Thymus (tissue), 14 donors: ENCODE measurements at places on chromosomes 5 and 9.
A peak's percentile ranks its signal among the peaks of the same experiment; 100 is the strongest.

GRCh38 chr5:95241635-95242034, 43.3 kb downstream of the MCTP1 start:
- DNase-seq = no peak

GRCh38 chr5:42751044-42751443, 5.6 kb upstream of the CCDC152 start:
- DNase-seq = no peak

GRCh38 chr5:174529925-174530681, 194.3 kb upstream of the MSX2 start:
- DNase-seq = no peak

- DNase-seq = no peak
These were observed 7.0 kb downstream of the PDCL start for GRCh38 chr9:122821278-122821943.

- no peak for DNase-seq
These were observed 53.0 kb downstream of the IL31RA start for GRCh38 chr5:55904152-55904551.

GRCh38 chr9:93096131-93096802, at the start of gene CARD19:
TSS of gene CARD19 (plus strand) at chr9:93096217. CDS start at chr9:93096346, 129 bp downstream.
- no peak for DNase-seq

DNA sequence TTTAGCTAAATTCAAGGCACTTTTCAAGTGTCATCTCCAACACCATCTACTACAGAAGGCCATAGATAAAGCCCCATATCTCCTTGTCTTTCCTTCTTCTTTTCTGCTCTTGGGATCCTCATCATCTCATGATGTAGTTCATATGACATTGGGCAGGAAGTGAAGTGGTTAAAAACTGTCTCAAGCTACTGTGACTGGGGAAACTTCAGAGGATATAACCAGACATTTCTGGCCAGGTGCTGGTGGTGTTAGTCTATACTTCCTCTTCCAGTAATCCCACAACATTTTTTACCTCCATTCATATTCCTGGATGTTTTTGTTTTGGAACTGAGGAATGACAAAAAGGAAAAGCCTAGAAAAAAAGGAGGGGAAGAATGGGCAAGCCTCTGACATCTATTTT, 188.7 kb downstream of the LURAP1L start:
- no peak for DNase-seq

- no peak for DNase-seq
These were observed 94.0 kb upstream of the ABCA1 start for GRCh38 chr9:105021917-105022316.

- DNase-seq = no peak
These were observed 130.2 kb downstream of the TTC39B start for GRCh38 chr9:15176836-15177235.

- DNase-seq = peak; percentile 38
These were observed 19.7 kb upstream of the TERT start for GRCh38 chr5:1314564-1314982.

DNA sequence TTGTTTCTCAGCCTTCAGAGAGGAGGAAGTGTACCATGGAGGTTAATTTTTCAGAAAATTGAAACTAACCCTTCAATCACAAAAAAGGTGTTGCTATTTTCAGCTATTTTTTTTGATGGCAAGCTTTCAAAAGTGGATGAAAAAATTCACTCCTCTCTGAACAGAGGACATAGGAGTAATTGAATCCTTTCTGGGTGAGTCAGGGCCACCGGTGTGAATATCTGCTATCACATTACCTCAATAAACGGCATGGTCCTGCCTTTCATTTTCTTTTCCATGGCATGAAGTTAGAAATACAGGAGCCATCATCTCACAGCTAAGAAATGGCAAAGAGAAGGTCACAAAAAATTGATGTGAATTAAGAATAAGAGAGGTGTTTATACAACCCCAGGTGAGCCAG, 90.2 kb upstream of the CCDC112 start:
- DNase-seq = no peak

- DNase-seq = no peak
These were observed 41.8 kb upstream of the NFIL3 start for GRCh38 chr9:91465420-91465819.

DNA sequence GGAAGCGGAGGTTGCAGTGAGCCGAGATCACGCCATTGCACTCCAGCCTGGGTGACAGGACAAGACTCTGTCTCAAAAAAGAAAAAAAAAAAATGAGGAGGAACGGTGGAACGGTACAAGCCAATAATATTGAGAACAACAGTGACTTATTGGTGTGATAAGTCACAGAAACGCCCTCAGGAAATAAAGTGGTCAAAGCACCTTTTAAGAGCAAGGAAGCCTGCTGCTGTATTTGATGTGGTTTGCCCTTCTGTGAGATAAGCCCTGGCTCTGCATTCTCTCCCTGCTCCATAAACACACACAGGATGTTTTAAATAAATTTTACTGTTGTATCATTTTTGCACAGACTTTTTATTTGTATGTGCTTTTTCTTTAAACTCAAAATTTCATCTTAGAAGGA, 269.9 kb upstream of the MSX2 start:
- peak; percentile 18 for DNase-seq

DNA sequence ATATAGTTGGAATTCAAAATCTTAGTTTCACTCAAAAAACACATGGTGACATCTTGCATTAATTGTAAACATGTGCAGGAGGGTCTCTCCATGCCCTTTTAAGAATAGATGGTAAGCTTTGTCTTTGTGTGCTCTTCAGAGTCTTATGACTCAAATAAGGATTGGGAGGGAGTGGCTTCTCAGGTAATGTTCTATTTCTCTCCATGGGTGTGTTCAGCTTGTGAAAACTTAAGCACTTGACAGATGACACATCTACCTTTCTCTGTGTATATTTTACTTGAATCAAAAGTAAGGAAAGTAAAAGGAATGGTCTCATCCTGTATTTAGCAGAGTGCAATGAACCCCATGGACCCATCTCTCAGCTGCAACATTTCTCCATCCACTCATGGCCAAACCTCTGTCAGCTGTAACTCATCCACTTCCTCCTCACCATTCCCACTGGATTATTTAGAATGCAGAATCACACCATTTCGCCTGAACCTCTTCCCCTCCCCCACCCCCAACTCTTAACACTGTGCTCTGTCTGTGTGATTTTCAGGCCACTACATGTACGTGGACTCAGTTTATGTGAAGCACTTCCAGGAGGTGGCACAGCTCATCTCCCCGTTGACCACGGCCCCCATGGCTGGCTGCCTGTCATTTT, 82.1 kb downstream of the MAMDC2 start:
- DNase-seq = no peak

DNA sequence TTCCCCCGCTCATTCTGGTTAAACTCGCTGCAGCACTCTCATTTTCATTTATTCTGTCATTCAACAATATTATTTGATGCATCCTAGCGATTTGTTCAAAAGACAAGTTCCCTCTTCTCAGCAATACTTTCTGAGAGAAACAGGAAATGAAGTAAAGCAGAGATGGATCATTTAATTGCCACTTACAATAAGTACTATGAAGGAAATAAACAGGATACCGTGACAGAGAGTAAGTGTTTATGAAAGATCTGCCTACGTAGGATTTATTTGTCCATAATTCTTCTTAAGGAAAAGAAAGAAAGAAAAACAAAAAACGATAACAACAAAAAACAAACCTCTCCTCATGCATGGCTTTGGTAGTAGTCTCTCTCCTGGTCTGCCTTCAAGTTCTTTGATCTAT, 406.8 kb upstream of the ZNF608 start:
- no peak for DNase-seq

- DNase-seq = no peak
These were observed 1178.6 kb upstream of the CDH9 start for GRCh38 chr5:28216939-28217360.

DNA sequence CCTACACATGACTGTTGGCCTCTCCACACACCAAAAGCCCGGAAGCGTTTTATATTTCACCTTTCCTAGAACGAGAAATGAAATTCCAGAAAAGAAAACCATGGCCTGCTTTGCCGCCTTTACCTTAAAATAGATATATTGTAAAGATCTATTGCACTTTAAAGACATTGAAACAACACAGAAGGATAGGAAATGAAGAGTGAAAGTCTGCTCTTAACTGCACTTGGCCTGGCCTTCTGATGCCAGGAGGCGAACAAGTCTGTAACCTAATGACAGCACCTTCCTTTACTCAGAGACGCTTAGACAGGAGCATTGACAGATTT, 6.7 kb downstream of the PRDM6 start:
- no peak for DNase-seq

- DNase-seq = no peak
These were observed 902 bp downstream of the THG1L start for GRCh38 chr5:157732130-157732514.

DNA sequence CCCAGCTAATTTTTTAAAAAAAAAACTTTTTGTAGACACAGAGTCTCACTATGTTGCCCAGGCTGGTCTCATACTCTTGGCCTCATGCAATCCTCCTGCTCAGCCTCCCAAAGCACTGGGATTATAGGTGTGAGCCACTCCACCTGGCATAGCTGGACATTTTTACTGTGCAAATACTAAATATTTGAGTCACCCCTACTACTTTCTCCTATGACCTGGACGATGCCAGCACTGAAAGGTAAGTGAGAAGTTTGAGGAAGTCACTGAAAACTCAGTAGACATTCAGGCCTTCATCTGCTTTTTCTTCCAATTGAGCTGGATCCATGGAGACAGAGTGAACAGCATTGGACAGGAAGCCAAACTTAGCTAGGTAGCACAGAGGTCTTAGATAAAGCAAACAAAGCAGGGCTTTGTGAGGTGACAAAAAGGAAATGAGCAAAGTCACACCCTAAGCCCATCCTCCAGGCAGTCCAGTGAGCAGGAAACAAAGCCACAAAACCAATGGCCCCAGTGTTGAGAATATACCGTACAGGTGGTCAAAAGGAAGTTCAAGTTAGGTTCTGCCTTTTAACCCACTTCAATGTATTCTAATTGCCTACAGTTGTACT, 192.6 kb upstream of the RASA1 start:
- no peak for DNase-seq

DNA sequence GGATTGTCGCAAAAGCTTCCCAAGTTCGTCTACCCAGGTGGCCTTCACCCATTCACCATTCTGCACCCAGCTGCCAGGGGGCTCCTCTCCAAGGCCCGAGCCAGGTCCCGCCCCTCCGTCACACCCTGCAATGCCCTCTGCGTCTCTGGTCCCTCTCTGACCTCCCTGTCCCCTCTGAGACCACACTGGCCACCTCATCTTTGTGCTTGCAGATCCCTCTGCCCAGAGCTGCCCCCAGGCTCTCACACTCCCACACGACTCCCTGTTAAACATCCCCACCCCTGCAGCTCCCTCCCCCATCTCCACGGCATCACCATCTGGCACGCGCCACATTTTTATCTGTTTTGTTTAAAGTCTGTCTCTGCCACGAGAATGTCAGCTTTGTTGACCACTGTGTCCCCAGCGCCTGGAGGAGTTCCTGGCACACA, 243.6 kb downstream of the PBX3 start:
- DNase-seq = no peak

GRCh38 chr5:73960426-73960825, 334.4 kb downstream of the ARHGEF28 start:
- DNase-seq = no peak

DNA sequence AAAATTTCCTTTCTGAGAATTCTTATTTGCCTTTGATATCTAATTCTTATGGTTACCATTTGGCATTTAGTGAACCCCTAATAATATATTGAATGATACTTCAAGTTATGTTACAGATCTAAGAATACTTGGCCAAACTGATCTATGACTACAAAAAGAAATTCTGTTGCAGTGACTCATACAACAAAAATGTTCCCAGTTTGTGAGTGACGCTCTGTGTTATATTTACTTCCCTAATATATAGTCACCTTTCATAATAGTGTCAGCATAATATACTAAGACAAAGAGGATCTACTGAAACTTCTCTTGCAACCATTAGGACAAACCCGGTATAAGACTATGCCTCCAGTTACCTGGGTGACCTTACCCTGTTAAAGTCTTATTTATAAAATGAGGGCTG, 216.9 kb upstream of the TLX3 start:
- no peak for DNase-seq

DNA sequence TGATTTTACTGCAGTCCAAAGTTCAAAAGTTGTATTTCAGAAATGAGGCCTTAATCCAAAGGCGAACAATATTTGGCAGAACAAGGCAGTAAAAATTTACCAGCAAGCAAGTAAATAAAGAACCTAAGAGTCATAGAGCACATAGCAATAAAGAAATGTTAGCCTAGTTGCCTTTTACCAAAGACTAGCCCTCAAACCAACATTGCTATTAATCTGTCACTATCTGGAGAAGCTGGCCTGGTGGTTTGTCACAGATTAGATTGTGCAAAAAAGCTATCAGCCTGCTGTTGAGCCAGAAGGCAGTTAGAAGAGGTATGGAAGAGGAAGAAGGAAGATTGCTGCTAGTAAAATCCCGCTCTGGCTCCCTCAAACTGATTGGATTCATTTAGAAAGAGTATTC, 304.7 kb upstream of the KLF4 start:
- no peak for DNase-seq

DNA sequence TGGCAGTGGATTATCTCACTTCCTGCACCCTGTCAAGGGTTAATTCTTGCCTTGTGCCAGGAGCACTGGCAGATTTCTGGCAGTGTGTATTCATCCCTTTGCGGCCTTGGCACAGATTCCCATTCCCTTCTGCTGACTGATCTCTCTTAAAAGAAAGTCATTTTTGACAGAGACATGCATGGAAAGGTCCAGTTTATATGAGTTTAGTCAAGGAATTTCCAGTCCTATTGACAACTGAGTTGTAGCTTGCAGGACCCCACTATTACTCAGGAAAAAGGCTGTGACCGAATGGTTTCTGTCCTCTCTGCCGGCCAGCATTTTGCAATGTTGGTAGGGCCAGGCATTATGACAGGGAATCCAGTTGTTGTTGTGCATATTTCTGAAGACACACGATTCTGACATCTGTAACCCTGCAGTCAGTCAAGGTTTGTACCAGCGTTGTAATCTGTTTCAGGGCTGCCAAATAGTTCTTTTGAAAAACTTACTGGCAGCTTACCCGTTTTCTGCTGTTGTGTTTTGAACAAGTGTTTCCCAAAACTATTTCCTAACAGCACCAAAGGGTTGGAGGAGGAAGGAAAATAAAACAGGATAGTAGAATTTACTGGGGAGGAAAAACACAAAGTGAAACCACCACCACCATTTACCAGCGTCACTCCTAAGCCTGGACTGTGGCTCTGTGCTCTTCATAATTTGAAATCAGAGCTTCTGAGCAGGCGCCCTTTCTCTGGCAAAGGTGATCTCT, 243.4 kb upstream of the KLF4 start:
- DNase-seq = no peak

DNA sequence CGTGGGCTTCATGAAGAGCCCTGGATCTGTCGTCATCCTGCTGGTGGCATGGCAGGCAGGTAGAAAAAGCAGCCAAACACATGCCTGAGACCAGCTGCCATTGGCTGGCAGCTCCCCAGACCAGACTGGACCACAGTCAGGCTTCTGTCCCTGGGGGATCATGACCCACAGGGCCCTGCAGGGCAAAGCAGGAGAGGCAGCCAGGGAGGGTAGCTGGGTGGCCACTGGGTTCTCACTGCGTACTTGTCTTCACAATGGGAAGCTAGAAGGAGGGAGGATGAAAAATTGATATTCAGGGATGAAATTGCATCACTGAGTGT, 67.8 kb upstream of the GARNL3 start:
- no peak for DNase-seq

- peak; percentile 51 for DNase-seq
These were observed 84.7 kb downstream of the PARP8 start for GRCh38 chr5:50751064-50751657.
